HAP-1 (cell line): ENCODE measurements at places on chromosomes 2 and 18.
A peak's percentile ranks its signal among the peaks of the same experiment; 100 is the strongest.

GRCh38 chr18:27363872-27364271, 178.8 kb upstream of the CHST9 start:
- peak; percentile 24 for DNase-seq

- no peak for DNase-seq
Observed at GRCh38 chr2:64329848-64330247, 124.1 kb upstream of the LGALSL start.

- no peak for DNase-seq
Observed at GRCh38 chr2:171244970-171245782, 84.5 kb upstream of the TLK1 start.

GRCh38 chr2:169562519-169562918, 11.1 kb downstream of the FASTKD1 start:
- DNase-seq, result no peak

- DNase-seq, result peak; percentile 27
Observed at GRCh38 chr18:3594760-3595368, 144.9 kb downstream of the TGIF1 start.

DNA sequence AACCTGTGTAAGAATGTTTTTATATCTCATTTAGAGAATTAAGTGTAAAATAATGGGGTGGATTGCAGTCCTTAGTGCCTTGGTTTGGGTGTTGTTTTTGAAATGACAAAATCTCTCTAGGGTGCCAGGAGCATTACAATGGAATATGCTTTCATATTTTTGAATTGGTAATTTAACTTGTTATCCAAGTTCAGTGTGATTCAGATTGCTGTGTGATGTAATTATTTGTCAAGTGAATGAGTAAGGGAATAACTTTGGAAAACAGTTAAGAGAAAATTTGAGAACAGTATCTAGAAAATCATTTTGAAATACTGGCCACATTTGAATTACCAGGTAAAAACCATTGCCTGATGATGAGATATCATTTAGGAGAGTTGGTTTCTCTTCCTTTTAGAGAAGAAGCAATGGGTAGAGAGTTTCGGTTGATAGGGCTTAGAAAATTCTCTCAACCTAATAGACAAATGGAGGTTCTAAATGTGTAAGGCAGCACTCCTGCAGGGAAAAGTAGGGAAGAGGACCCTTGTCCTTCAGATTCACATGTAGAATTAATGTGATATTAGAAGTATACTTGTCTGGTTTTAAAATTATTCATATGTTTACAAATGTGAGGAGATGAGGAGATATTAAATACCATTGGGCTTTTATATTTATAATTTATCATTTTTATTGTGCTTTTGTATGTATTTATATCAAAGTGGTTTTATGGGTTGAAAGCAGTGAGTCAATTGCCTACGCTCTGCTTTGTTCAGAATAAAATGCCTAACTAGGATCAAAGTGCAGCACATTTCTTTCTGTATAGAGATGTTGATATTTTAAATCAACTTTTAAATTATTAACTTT, 124.8 kb downstream of the PHLPP1 start:
- no peak for DNase-seq

DNA sequence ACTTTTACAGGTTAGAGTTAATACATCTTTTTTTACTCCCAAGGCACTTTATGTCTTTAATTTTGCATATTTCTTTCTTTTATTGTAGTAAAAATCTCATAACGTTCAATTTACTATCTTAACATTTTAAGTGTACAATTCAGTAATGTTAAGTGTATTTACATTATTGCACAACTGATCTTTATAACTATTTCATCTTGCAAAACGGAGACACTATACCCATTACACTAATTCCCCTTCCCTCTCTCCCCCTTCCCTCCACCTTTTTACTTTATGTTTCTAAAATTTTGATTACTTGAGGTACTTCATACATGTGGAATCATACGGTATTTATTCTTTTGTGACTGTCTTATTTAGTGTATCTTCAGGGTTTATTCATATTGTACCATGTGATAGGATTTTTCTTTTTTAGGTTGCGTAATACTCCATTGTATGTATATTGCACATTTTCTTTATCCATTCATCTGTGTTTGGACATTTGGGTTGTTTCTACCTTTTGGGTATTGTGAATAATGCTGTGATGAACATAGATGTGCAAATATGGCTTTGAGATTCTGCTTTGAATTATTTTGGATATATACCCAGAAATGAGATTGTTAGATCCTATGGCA, 75.0 kb downstream of the ACSL3 start:
- no peak for DNase-seq

GRCh38 chr2:69544951-69545350, 98.6 kb downstream of the AAK1 start:
- DNase-seq, result no peak

DNA sequence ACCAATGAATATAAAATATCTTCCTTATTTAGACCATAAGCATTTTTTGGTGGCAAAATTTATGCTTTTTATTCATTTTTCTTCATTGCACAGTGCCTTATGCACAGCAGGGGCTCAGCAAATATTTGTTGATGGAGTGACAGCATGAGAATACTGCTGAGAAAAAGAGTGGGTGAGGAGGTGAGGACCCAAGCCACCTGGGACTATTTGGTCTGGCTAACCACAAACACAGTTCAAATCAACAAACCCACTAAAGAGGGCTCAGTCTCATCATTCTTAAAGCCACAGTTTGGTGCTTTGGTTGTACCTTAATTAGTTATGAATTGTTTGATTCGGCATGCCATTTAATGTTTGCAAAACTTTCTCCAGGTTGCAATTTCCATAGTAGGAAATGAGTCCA, 183.5 kb upstream of the ZNF521 start:
- DNase-seq, result no peak

DNA sequence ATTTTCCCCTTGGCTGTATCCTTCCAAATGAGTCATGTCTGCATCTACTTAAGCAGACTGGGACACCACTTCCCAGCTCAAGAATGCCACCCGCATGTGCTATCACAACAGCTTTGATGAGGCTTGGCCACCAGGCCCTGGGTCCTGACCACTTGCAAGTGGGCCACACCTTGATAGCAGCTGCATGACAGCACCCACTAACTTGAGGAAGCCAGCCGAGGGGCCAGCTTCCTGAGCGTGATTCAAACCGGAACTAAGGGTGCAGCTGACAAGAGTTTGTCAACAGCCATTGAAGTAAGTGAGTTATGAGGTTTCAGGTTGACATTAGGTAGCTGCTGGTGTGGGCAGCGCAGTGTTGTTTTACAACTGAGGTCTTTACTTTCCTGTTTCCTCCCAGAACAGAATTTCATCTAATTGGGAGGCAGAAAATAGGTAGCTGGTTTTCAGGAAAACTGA, 54.4 kb downstream of the EPHA4 start:
- DNase-seq, result no peak

GRCh38 chr18:70295192-70296188, 6.6 kb downstream of the SOCS6 start:
- DNase-seq, result no peak

GRCh38 chr2:240298803-240299709, 136.4 kb upstream of the GPC1 start:
- no peak for DNase-seq

- no peak for DNase-seq
Observed at GRCh38 chr2:137771064-137771463, 193.2 kb upstream of the HNMT start.
